ENCODE measurements at places on chromosomes 3 and 15.
A peak's percentile ranks its signal among the peaks of the same experiment; 100 is the strongest.

DNA sequence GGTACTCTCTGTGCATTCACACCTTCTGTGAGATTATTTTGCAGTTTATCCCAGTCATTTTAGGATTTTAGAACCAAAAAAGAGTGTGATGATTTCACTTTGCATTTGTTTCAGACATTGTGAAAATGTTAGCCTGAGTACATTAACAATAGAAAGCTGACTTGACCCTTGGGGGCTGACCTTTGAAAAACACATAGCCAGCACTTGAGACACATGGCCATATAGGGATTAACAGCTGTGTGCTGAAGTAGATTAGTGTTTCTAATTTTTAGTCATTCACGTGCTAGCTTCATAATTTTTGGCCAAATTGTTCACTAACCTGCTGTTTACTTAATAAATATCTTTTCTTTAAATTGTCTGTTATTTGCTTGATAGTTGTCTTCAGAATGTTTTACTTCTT is 3.5 kb downstream of the FEM1B start:
- no peak for DNase-seq

- DNase-seq: no peak
Measured at GRCh38 chr3:186668426-186668825, 2.6 kb downstream of the HRG start.

GRCh38 chr3:13069495-13069894 is 3.7 kb downstream of the IQSEC1 start:
- no peak for DNase-seq

DNA sequence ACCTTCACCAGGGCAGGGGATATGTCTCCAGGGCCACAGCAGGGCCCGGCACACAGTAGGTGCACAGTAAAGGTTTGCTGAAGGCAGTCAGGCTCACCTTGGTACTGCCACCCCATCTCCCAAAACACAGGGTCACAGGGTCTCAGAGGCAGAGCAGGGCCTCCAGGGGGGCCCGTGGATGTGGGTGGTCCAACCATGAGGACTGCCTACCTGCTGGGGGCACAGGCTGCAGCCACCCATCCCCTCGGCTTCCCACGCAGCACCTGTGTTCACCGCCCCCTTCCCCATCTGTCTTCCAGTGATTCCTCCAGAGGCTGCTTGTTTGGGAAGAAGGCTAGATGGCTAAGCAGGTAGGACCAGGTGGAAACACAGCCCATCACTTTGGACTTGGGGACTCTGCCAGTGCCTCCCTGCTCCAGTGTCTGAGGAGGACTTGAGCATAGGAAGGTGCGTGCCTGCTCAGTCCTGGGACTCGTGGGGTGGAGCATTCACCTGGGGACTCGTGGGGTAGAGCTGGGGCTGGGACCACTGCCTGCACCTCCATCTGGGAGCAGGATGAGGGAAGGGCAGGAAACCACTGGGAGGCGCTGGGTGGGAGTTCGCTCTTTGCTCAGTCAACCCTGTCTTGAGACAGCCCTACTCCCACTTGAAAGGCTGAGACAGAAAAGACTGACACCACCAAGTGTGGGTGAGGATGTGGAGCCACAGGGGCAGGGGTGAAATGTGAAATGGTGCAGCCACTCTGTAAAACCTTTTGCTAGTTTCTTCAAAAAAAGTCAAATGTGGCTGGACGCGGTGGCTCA is 18.8 kb upstream of the PLXND1 start:
- no peak for DNase-seq

GRCh38 chr15:65940618-65940909 is 71.3 kb downstream of the RAB11A start:
- DNase-seq: no peak

GRCh38 chr15:89360294-89360971 is 25.8 kb upstream of the POLG start:
- no peak for DNase-seq

DNA sequence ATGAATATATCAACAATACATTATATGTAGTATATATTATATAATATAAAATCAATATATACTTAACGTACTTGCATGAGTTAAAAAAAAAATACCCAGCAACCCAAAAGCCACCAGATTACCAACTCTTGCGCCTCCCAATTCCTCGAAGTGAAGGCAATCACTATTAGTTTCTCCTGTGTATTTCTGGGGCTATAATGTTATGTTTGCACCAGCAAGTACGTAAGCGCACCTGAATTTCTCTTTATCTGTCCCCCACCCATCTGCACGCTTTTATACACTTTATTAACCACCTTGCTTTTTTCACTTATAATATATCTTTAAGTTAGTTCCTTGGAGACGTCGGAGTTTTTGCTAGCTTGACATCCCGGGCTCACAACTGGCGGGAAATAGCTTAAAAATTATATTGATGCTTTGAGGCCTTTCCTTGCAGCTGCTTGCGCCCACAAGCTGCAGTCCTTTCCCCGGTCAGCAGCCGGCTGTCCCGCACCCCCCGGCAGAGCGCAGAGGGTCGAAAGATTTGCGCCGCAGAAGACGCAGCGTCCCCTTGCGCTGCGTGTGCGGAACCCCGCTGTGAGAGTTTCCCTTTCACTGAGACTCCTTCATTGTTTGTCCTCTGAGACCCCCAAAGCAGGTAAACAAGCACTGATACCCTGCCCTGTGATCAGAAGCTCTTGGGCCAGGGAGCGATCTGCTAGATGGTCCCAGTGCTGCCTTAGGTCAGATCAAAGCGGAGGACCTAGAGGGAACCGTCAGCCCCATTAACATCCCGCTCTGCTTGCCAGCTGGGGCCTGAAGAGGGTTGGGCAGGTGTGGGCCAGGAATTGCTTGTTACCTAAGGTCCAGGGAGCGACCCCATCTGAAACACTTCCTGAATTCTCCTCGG is 8.9 kb upstream of the EOMES start:
- DNase-seq: no peak

GRCh38 chr15:100835636-100836035 is 44.0 kb upstream of the ALDH1A3 start:
- DNase-seq: no peak

- DNase-seq: no peak
Measured at GRCh38 chr3:34361921-34362320, 563.5 kb downstream of the PDCD6IP start.

DNA sequence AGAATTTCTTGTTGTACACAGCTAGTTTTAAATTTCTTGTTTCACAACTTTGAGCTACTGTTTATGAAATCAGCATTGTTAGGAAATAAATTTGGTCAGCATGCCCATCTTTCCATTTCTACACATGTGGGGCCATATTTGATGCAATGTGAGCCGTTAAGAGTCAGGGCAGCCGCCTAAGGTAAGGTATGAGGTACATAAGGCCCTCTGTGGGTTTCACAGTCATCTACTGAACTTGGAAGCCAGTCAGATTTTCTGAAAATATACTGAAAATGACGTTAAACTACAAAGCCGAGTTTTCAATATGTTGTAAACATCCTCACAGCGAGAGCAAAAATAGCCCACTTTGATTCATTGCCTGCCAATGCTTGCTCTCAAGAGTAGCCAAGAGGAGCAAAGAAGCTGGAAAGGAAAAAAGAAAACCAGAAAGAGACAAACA is 94.7 kb upstream of the PDZRN3 start:
- DNase-seq: no peak

DNA sequence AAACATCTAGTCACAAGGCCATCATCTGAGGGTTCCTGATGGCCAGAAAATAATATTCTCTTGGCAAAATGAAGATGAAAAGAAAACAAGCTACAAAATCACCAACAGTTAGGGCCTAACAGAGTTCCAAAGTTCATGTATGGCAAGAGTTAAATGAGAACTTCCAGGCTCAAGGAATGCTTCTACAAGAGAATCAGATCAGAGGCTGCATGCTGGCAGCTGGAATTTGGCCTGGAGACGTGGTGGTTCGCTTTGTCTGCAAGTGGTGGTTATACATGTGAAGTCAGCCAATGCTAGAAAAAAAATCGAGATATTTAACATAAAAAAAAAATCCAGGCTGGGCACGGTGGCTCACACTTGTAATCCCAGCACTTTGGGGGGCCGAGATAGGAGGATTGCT is 5.6 kb downstream of the SIAH2 start:
- no peak for DNase-seq

DNA sequence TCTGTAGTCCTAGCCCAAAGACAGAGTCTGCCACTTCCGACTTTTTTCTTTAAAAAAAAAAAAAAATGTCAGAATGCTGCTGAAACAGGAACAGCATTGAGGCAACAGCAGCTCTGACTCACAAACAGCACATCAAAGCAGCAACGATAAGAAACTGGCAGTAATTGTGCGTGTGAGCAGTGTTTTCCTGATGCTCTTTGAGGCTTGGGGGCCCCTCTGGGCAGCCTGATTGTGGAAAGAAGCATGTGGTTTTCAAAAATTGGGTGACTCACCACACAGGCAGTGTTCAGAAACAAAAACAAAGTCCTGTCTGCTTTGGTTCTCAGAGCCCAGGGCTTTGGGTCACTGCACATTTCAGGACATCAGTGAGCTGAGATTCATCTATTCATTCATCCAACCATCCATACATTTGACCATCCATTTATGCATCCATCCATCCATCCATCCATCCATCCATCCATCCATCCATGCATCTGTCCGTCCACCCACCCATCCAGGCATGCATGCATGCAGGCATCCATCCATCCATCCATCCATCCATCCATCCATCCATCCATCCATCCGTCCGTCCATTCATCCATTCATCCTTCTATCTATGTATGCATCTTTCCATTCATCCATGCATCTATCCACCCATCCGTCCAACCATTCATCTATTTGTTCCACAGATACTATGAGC is 308.4 kb downstream of the RPLP1 start:
- DNase-seq: peak; percentile 77

DNA sequence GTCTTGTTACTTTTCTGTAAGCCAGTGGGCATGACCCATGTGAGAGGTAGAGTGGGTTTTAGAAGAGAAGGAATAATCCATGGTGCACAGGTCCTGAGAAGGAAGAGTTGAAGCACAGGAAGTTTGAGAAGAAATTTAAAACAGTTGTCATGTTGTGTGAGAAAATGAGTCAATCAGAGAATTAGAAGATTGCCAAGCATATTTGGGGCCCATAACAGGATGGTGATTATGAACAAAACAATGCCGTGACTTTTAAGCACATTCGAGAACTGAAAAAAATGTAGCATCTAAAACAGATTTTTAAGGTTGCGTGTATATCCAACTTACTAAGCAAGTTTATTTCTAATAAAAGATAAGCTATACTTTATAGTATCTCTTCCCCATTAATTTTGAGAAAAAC is 198.7 kb downstream of the RORA start:
- DNase-seq: no peak

Measured in activated CD4-positive, alpha-beta T cell treated with anti-CD3 and anti-CD28 coated beads for 1 hour (primary cell).